ENCODE measurements at places on chromosomes 4 and X.

- no peak for DNase-seq
Observed at GRCh38 chr4:151403656-151404055, 5.3 kb upstream of the FHIP1A start.

GRCh38 chr4:145884775-145885174 lies 53.8 kb downstream of the ZNF827 start:
- no peak for DNase-seq

DNA sequence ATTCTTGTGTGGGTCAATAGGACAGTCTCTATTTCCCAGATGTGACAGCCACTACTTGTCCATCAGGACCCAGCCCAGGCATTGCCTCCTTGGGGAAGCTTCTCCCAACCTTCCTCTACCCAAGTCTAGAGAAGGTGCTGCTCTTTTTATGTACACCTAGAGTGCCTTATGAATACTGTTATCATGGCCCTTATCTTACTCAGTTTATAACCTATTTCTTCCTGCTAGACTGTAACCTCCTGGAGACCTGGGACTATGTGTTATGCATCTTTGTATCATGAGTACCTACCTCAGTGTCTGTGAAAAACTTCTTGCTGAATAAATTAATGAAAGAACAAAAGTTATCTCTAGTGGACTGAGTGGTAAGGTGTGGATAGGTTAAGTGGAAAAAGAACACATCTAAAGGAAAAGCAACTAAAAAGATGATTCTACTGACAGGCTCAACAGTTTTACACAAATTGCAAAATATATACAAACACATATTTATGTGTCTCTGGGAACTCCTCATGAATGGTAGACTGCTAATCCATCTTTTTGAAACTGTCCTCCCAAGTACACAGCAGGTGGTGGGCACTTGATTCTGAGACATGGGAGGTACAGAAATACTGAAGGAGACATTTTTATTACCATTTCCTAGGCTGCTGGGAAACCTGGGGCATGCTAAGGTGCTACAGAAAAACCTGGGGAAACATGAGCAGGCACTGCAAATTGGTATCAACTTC lies 106.6 kb downstream of the SH3RF1 start:
- no peak for DNase-seq

DNA sequence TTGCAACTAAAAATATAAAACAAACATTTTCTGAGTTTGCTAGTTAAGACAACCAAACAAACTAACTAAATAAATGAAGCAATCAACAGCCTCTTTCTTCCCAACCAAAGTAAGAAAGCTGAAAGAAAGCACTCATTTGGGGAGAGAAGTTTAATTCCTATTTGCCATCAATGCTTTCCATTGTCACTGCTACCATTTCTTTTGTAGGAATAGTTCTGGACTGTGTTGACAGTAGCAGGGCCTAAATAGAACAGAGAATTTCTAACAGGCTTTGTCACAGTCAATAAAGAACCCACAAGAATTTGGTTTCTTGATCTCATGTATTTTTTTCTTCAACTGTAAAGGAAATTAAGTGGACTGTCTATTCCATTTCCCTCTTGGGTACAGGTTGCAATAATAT lies 1886.4 kb upstream of the TENM3 start:
- no peak for DNase-seq

- peak; percentile 36 for DNase-seq
Observed at GRCh38 chr4:156771171-156771837, 200.3 kb downstream of the PDGFC start.

GRCh38 chr4:159455675-159456237 lies 352.9 kb downstream of the RAPGEF2 start:
- DNase-seq = peak; percentile 27

Measured in Daoy (cell line).